ENCODE measurements at places on chromosomes 16 and 17. TPM values are rescaled to one million over a fixed set of nuclear protein-coding genes. Genes with fewer than 3 reads are reported as not detected.
A peak's percentile ranks its signal among the peaks of the same experiment; 100 is the strongest.

DLX4 gene
- total RNA-seq = 0.60 TPM

- DNase-seq = no peak
Measured at GRCh38 chr17:56230660-56231059, 77.4 kb downstream of the ANKFN1 start.

DNA sequence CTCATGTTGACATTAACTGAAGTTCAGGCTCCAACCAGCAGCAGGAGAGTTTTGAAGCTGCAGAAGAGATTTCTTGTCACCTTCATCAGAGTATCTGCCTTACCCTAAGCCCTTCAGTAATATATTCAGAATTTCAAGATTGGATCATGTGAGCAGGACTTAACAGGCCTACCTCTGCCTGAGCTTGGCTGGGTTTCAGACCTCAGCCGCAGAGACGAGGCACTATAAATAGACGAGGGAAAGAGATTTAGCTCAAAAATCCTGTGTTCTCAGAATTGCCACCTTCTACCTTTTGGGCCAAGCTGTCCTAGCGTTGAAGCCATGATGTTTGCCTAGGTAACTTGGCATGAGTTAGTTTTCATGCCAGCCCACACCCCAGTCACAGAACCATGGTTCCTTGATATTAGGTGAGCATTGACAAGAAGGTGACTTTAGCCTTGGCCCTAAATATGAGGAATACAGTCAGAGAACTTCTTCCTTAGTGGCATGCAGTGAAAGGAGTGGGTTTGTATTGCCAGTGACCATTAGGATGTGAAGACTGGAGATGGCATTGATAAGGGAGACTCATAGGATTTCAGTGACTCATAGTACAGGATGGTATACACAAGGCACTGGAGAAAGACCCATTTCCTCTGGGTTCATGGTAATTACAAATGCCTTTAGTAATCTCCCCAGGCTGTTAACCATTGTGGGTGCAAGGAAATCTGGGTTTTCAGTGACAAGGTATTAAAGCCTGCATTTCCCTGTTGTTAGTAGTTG is 224.3 kb downstream of the MSI2 start:
- no peak for DNase-seq

DNA sequence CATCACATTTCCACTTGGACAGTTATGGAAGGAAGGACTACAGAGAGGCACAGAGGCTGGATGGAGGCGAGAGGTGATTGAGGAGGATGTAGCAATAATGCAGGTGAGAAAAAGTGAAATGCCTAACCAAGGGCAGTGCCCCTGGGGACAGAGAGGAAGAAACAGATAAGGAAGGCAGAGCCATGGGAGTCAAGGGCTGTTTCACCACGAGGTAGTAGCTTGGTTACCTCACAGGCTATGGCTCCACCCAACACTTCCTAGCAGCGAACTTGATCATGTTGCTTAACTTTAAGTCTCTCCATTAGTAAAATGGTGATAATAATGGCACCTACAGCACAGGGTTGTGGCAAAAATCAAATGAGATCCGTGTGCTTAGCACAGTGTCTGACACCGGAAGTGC is 83.9 kb downstream of the YPEL2 start:
- DNase-seq = no peak

GRCh38 chr16:85114909-85115567 is 2.8 kb upstream of the CIBAR2 start:
- DNase-seq = peak; percentile 95

DNA sequence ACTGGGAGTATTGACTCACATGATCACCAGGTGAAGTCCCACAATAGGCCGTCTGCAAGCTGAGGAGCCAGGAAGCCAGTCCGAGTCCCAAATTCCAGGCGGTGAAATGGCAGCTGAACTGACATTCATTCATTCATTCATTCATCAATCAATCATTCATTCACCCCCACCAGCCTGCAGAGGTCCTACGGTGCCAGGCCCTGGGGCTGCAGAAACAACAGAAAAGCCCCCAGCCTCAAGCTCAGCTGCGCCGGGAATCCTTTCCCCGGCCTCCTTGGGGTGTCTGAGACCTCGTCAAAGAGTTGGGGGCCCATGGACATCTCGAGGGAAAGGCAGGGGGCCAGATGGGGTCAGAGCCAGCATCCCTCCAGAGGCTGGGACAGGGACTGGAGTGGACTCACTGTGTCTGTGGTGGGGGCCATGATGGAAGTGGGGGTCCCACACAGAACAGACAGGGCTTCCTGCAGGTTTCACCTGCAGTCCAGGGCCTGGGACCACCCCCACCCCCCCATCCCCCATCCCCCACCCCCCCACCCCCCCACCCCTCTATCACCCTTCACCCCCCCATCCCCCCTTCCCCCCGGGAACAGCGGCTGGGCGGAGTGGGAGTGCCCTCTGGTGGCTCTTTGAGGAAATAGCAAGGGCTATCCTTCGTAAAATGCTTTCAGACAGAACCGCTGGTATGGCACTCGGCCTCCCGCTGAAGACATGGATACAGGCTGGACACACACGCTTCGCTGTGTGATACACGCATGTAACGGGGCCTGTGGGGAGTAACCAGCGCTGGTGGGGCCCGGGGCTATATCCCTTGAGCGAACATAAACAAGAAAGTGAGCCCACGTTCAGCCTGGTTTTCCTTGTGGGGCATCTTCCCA is 8.5 kb upstream of the ZC3H18 start:
- DNase-seq = peak; percentile 53

DNA sequence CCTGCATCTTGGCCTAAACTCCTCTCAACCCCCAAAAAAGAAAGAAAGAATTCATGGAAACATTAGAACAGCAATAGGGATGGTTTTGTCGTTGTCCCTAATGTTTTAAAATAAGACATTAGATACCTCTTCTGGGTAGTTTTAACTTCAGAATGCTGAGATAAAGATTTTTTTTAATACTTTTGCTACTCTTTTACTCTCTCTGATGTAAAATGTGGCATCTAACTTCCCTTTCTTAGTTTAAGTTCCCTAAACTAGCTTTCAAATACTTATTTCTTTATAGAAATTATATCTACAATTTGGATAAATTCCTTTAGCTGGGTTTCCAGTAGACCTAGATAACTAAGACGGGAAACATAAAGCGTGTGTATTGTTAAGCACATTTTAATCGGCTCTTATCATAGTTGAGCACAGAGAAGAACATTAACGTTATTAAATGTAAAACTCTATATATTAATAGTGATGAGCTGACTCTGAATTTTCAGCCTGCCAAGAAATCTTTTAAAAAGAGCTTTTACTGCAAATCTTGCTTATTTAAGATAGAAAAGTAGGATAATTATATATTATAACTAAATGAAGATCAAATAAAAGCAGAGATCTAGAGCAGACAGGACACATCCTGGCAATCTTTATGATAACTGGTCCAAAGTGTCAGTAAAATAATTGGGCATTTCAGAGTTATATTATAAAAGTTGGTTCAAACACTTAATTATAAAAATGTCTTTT is 183.2 kb downstream of the CYB561 start:
- DNase-seq = no peak

TMC5 gene
- 73.4 TPM for total RNA-seq

WWOX gene
- 11.7 TPM for total RNA-seq

HNF1B gene
- 21.1 TPM for total RNA-seq

All from mucosa of descending colon (tissue), 3 donors.